Pancreas (tissue), 10 donors: ENCODE measurements at places on chromosomes 16 and 17. TPM values are rescaled to one million over a fixed set of nuclear protein-coding genes. Genes with fewer than 3 reads are reported as not detected.

DNA sequence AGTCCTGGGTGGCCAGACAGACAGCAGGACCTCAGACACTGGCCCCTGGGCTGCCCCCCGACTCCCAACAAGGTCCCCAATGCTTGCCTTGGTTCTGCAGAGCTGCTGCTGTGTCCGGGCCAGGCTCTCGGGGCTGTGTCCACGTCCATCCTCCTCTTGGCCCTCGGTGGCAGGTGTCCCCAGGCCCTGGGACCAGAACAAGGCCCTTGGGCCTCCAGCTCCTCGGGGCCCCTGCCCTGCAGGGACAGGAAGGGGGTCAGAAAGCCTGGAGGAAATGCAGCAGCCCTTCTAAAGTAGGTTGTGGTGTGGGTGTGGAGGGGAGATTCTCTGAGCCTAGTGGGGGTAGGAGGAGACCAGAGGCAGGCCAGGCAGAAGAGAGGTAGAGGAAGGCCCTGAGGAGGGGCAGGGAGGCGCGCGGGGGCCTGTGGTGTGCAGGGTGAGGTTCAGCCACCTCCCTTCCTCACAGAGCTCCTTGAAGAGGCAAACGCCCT lies 2.5 kb upstream of the AXIN1 start:
- no peak overlapping the region for H3K4me3 ChIP-seq
- no peaks in the 10 kb centered on the region for H3K27me3 ChIP-seq
- H3K36me3 ChIP-seq: no peaks in the 10 kb centered on the region
- H3K27ac ChIP-seq: no peak overlapping the region
- no peaks in the 10 kb centered on the region for H3K4me1 ChIP-seq
- peak; percentile 54 for DNase-seq

GRCh38 chr17:43125967-43126910 lies 1.1 kb upstream of the BRCA1 start:
- DNase-seq: peak; percentile 57
- peak overlapping the region; percentile 43 for H3K4me3 ChIP-seq
- H3K27ac ChIP-seq: peak overlapping the region; percentile 68
- H3K36me3 ChIP-seq: no peaks in the 10 kb centered on the region
- peaks cover 13% of the 10 kb centered on the region for H3K4me1 ChIP-seq

DNA sequence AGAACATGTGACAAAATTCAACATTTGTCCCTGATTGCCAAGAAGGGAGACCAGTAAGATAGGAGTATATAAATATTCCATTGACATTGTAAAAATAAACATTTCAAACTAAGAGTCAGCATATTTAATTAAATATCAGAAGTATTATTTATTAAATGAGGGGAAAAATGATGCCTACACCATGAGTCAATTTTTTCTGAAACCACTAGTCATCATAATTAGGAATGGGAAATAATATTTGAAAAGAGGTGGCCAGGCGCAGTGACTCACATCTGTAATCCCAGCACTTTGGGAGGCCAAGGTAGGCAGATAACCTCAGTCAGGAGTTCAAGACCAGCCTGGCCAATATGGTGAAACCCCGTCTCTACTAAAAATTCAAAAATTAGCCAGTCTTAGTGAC lies 2.1 kb downstream of the CMTM1 start:
- no peaks in the 10 kb centered on the region for H3K36me3 ChIP-seq
- H3K27me3 ChIP-seq: no peaks in the 10 kb centered on the region
- DNase-seq: no peak
- no peak overlapping the region for H3K27ac ChIP-seq
- H3K4me1 ChIP-seq: no peaks in the 10 kb centered on the region

DNA sequence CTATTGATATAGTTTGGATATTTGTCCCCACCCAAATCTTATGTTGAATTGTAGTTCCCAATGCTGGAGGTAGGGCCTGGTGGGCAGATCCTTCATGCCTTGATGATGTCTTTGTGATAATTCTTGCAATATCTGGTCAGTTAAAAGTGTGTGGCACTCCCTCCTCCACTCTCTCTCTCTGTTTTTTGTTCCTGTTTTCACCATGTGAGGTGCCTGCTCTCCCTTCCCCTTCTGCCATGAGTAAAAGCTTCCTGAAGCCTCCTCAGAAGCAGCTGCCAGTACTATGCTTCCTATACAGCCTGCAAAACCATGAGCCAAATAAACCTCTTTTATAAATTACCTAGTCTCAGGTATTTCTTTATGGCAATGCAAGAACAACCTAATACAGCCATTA lies 47.3 kb downstream of the TOM1L2 start:
- no peak for DNase-seq
- H3K4me3 ChIP-seq: no peak overlapping the region
- no peaks in the 10 kb centered on the region for H3K36me3 ChIP-seq
- H3K27me3 ChIP-seq: no peaks in the 10 kb centered on the region
- no peak overlapping the region for H3K27ac ChIP-seq
- H3K4me1 ChIP-seq: peaks cover 26% of the 10 kb centered on the region

CDH11 gene
- 18.9 TPM for total RNA-seq
